ENCODE measurements at places on chromosomes 6 and 20.

DNA sequence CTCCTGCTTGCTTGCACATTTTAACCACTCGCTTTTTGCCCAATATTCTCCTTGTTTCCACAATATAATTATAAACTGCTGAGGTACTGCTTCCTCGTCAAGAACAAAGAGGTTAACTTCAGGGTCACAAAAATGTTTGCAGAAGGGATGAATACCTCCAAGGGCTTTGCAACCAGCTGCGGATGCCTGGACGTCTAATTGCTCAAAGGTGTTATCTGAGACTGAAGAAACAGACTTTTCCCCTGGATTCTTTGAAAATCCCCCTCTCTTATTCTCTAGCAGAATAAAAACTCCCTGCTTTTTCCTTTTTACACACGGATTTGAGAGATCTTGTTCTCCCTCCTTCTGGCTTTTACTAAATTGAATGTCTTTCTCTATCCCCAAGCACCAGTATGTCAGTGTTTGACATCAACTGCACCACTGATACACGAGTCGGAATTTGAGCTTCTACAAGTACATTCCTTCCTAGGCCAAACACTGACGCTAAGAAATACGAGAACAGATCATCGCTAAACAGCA, 336 bp upstream of the SMPDL3A start:
- DNase-seq, result no peak

GRCh38 chr6:54473328-54473727, 165.1 kb downstream of the TINAG start:
- no peak for DNase-seq

DNA sequence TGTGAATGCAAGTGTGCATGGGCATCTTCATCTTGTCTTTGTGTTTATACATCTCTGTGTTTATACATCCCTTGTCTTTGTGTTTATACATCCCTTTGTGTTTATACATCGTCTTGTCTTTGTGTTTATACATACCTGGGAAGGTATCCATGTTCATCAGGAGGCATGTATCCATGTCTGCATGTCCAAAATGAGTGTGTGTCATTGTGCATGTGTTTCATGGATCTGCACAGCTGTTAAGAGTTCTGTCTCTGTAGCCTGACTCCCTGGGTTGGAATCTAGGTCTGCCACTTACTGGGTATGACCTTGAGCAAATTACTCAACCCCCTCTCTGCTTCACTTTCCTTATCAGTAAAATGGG, 50.1 kb upstream of the SIRPA start:
- no peak for DNase-seq

DNA sequence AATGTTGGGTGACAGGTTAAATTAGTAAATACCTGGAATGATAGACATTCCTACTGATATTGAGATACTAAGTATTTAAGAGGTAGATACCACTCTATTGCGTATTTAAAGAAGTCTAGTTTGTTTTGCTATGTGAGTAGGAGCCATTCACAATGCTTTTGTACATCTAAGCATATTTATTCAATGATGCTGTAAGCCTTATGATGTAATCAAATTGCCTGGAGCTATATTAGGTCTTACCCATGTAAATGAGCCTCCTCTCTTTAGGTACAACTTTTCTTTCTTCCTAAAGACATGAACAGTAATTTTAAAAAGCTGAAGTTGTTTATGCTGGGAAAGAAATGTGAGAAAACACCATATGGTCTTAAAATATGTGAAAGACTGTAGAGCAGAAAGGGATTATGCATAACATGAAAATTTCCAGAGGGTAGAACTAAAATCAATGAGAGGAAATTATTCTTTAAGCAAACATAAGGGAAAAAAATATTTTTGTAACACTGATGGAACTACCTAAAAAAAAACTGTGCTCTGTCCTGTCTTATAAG, 526.7 kb downstream of the EPHA7 start:
- no peak for DNase-seq

- peak; percentile 84 for DNase-seq
These were observed 15.6 kb downstream of the HAO1 start for GRCh38 chr20:7924692-7925091.
